Cortex of kidney (tissue), 1 donor: ENCODE measurements at places on chromosomes 7 and 10.

DNA sequence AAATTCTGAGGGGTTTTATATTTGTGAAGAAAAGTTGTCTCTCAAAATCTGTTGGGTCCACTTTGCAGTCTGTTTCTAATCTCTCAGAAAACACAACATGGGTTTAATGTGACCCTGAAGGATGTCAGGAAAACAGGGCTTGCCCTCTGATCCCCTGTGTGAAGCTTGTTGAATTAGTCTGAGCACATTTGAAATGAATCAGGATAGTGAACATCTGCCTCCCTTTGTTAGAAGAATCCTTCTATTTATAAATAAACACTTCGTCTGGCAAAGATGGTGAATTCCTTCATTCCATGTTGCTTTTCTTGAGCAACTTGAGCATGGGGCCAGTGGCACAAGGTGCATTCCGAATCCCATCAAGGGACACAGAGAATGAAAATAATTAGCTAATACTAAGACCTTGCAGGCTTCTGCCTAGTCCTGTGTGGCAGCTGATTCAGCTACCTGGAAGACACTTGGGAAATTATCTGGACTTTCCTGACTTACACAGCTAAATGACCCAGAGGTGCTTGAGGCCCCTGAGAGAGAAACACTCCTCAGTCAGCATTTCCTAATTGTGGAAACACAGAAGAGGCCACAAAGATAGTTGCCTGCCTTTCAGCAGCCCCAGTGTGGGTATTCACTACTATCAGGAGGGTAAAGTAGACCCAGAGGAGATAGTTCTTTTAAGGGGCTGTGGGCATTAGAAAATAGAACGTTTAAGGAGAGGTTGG lies 305.5 kb downstream of the C7orf25 start:
- DNase-seq: no peak

- DNase-seq: no peak
Measured at GRCh38 chr10:103713676-103714075, 141.7 kb downstream of the SH3PXD2A start.

DNA sequence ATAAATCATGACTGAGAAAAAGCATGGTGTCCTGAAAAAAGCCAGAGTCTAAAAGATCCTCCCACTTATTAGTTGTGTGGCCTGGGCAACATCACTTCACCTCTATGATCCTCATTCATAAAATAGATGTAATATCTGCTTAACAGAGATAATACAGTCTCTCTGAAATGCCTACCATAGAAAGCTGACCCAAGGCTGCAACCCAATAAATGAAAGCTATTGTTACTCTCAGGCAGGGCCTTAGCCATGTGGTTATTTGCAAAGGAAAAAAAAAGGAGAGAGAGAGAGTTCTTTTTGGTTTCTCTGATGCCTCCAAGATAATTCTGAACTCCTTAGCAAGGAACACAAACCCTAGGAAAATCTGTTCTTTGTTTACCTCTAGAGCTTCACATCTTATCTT lies 7.9 kb downstream of the FAM13C start:
- no peak for DNase-seq

- no peak for DNase-seq
Measured at GRCh38 chr7:7693881-7694280, 24.5 kb downstream of the RPA3 start.

GRCh38 chr7:44264221-44264931 lies 61.0 kb downstream of the CAMK2B start:
- no peak for DNase-seq

GRCh38 chr7:2387897-2388636 lies 15.3 kb upstream of the CHST12 start:
- DNase-seq: no peak

GRCh38 chr10:6141296-6142151 lies 52.7 kb downstream of the RBM17 start:
- DNase-seq: no peak

GRCh38 chr7:47627580-47628283 lies 45.8 kb upstream of the TNS3 start:
- DNase-seq: no peak

DNA sequence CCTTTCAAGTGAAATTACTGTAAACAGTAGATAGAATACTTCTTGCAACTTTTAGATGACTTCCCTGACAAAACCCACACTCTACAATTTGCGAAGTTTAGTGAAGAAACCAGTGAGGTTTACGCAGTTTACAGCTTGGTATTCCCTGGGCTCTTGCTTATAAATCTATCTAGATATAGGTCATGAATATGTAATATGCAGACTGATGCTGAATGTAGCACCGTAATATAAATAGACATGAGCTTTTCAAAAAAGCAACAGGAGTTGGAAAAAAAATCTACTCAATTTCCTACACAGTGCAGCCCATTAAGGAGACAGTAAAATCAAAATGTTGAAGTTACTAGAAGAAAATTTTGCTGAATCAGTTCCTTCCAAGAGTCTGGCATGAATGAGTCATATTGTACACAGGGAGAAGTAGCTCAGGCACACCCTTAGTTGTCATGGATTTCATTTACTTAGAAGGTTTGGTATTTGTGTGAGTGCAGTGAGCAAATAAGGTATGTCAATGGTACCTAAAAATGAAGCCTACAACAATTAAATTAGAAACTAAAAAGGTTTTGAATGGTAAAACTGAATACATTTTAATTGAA lies 67.7 kb upstream of the NEUROD6 start:
- DNase-seq: no peak

GRCh38 chr7:84363741-84364140 lies 169.2 kb upstream of the SEMA3A start:
- DNase-seq: no peak

GRCh38 chr10:60940446-60940845 lies 3.5 kb downstream of the RHOBTB1 start:
- no peak for DNase-seq

DNA sequence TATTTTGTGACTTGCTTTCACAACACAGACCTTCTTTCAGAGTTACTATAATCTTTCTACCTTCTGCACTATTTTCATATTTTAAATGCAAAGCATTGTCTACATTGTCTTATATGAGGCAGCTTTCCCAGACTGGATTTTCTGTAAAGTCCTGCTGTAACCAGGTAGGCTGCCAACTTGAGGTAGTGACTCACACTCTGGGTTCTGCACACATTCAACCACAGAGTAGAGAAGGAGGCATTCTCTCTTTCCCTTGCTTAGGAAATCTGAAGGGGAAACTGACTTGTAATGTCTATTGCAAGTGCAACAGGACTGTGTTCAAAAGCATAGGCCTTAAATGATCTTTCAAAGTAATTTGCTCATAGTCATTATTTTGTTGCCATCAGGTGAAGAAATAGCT lies 461.4 kb downstream of the GRM8 start:
- DNase-seq: no peak

DNA sequence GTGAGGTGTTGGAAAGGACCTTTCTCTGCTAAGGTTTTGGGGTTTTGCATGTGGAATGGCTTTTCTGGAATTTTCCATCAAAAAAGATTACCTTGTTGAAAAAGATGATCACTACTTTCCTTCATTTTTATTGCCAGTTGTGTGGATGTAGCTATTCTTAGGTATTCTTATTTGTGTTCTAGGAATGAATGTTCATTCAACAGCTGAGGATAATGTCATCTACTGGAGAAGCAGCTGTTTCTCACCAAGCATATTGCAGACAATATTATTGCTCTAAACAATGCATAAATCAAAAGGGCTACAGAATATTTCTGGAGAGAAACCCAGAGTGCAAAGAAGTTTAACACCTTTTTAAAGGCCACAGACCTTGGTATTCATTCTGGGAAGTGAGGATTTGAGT lies 145.6 kb upstream of the CALCR start:
- no peak for DNase-seq

- no peak for DNase-seq
Measured at GRCh38 chr7:47087866-47088265, 494.0 kb downstream of the TNS3 start.

DNA sequence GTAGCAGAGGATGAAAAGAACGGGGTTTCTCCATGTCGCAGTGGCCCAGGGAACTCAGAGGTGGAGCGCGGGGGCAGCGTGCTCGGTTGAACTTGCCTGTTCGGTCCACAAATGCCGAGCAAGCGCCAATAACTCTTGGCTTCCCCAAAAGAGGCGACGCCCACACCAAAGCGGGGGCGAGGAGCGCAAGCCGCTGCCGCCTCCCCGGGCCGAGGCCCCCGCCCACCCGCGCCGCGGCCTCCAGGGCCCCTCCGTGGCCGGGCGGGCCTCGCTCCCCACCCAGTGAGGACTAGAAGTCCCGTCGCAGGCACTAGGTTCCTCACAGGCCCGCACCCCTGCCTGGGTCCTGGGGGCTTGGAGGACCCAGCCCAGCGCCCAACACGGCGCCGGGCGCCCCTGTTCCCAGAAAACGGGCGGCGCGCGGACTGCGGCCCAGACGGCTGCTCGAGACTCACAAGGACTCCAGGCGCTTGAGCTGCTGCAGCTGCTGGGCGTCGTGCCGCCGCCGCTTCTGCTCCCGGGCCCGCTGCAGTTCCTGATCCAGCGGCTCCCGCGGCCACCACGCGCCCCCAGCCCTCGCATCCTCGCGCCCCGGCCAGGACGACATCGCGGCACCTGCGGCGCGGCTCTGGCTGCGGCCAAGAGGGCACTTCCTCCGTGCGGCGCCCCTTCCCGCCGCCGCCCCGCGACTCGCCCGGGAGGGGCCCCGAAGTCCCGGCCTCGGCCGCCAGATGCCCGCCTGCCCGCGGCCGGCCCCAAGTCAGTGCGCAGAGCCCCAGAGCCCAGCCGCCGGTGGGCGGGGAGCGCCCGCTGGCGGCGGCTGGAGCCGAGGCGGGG lies 14.6 kb upstream of the FKBP9 start:
- peak; percentile 31 for DNase-seq

DNA sequence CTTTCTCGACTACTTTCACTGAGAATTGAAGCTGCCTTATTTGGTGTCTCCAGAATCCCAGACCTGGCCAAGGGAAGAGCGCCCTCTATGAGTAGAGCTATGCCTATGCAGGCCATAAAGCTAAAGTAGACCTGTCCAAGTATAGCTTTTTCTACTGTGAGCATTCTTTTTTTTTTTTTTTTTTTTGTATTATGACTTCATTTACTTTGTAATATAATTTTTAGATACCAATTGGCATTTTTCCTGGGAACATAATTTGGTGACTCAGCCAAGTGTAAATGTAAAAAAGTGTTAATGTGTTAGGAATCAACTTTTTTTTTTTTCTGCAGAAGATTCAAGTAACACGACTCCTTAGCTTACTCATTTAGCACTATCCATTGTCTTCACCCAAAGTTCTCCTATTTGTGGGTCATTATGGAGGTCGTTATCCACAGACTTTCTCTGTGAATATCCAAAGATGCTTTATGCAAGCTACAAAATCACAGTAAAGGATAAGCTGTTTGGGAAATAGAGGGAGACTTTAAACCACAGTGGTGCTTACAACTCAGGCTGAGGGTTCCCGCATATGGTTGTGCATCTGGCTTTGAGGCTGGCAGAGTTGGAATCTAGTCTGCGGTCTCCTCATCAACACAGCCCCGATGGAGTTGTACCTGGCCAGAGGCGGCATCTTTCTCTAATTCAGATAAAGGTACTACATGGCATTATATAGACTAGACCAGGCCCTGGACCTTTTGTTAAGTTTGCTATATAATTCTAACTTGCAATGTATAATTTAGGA lies 1040.2 kb upstream of the SORCS1 start:
- no peak for DNase-seq

DNA sequence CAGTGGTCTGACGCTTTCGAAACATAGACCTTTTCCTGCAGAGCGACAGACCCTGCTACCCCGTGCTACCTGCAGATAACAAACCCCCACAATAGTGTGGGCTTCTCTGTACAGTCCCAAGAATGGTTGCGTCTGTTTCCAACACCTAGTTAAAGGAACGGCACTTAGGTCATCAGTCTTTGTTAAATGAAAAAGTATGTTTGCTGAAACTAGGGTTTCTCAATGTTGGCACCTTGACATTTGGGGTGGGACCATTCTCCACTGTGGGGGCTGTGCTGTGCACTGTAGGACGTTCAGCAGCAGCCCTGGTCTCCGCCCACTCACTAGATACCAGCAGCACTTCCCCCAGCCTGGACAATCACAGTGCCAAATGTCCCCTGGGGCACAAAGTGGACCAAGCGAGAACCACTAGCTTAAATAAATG lies 13.7 kb downstream of the TECTB start:
- no peak for DNase-seq

DNA sequence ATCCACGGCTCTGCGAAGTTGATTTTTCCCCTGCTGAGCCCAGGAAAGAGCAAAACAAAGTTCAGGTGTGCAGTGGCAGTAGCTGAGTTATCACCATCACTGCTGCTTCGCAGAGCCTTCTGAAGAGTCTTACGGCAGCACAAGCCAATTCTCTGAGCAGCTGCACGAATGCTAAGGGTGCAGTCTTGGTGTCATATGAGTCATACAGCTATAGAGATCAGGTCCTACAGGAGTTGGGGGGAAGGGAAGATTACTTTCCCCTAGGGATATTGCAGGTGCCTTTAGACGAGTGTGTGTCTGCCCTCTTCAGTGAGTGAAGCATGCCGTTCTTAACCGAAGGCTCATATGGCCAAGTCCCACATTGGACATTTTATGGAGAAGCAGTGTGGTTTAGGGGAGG lies 227.8 kb downstream of the CELF2 start:
- DNase-seq: no peak

GRCh38 chr7:110685899-110686298 lies 405.0 kb upstream of the LRRN3 start:
- no peak for DNase-seq

DNA sequence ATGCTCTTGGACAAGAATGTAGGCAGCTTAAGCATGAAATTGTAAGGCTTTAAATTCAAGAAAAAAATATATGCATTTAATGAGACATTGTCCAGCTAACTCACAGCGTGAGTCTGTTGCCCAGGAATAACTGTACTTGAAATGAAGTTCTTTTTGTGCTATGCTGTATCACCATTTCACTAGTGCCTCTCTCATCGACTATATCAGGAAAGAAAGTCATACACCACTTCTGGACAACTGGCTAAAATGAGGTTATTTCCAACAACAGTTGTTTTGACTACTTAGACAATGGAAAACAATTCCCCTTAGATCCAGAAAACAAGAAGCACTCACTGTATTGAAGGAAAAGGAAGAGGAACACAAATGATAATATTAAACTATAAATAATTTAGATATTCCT lies 251.8 kb downstream of the CRPPA start:
- DNase-seq: no peak

GRCh38 chr10:35739998-35740397 lies 97.9 kb upstream of the FZD8 start:
- no peak for DNase-seq
